ENCODE measurements at places on chromosomes 2 and 18.

GRCh38 chr2:233044974-233045605 lies 12.6 kb downstream of the NEU2 start:
- no peak for DNase-seq

DNA sequence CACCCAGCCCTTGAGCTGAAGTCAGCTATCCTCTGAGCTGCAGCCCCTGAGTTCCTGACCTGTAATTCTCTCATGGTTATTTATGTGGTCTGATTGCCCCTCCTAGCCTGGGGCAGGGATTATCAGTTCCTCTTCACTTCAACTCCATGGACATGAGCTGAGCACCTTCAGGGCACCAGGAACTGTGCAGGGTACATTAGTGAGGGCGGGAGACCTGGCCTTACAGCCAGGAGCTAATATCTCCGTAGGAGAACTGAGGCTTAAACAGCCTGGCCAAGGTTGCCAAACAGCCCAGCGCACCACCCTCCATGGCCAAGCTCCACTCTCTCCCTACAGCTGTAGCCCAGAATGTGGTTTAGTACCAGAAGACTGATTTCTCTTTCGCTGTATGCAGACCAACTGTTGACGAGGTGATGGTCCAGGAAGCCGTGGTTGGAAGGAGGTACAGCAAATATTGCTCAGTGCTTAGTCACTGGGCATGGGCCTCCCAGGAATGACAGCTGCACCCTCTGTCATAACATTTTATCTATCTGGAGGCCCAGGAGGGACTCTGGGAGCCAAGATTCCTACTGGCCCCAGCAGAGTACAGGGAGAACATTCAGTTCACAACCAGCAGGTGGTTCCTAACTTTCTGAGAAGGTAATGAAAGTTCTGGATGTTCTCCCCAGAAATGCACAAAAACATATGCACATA lies 228.7 kb upstream of the SIX2 start:
- peak; percentile 84 for DNase-seq

DNA sequence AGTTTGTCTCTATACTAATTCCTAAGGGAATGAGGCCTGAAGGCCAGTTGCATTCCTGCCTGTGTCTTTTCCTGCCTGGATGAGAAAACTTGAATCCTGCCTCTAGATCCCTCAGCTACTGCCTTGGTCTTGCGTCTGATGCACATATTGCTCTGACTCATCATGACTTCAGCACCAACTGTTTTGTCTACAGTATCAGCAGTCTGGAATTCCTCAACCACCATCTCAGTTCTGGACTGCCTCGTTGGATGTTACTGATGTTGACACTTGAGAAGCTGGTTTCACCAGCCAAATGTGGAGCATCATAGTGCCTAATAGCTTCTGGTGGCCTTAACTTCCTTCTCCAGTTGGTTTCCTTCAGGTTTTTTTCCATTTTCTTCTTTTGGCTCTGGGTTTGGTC lies 211.0 kb downstream of the CTNNA2 start:
- peak; percentile 26 for DNase-seq

DNA sequence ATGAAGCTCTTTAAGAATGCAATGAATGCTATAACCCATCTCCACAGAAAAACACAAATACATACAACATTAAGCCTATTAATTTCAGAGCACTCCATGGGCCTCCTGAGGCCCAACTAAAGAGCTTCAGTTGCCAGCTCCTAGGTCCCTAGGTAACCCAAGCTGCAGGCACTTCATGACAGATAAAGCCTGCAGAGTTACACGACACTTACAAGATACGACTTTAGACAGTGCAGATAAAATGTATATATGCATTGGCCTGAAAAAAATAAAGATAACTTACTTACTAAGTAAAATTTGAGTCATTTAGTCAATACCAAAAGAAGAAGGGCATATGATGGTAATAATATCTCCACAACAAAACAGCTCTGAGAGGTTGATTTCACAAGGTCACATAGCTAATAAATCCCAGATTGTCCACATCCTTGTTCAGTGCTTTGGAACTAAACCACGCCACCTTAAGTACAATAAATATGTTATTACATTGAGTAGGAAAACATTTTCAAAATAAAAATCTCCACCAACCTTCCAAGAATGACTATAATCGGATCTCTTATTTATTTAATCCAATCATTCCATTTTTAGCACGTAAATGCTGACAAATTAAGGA lies 3.4 kb downstream of the MAP4K3 start:
- DNase-seq = no peak

DNA sequence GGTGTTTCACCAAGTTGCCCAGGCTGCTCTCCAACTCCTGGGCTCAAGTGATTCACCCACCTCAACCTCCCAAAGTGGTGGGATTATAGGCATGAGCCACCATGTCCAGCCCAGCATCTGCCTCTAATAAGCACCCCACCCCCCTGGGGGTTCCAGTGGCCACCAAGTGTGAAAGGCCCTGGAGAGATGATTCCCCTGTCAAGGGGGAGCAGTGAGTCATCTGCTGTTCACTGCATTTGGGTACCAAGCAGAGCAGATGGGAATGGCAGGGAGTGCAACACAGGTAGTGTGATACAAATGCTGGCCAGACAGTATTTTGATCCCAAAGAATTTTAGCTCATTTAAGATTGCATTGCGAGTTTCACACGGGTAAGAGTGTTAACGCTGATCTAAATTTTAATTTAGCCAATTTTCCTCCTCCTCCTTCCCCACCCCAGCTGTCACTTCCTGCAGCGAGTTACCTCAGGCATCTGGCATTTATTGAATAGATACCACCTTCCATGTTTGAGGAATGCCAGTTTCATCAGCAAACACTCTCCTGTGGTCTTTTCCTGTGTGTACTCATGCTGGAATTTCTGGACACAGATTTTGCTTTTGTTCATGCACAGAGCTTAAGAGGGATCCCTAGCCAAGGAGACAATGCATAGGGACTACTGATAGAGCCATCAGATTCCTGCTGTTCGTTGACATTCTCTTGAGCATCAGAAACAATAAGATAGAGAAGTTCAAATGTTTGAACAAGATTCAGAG lies 32.4 kb upstream of the NCK2 start:
- DNase-seq = no peak

GRCh38 chr2:37418956-37419355 lies 74.5 kb downstream of the QPCT start:
- DNase-seq = no peak

DNA sequence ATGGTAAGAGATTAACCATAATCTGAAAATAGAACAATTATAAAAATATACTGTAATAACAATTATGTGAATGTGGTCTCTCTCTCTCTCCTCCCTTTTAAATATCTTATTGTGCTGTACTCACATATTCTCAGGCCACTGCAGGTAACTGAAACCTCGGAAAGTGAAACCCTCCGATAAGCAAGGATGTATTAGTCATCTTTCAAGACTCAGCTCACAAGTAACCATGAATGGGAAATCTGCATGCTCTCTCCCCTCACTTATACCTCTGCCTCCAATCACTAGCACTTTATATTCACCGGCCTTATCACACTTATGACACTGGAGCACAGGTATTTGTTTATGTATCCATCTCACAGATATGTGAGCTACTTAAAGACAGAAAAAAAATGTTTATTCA lies 139.7 kb downstream of the LRP2 start:
- no peak for DNase-seq

GRCh38 chr2:73109431-73110167 lies 3.1 kb downstream of the RAB11FIP5 start:
- no peak for DNase-seq

DNA sequence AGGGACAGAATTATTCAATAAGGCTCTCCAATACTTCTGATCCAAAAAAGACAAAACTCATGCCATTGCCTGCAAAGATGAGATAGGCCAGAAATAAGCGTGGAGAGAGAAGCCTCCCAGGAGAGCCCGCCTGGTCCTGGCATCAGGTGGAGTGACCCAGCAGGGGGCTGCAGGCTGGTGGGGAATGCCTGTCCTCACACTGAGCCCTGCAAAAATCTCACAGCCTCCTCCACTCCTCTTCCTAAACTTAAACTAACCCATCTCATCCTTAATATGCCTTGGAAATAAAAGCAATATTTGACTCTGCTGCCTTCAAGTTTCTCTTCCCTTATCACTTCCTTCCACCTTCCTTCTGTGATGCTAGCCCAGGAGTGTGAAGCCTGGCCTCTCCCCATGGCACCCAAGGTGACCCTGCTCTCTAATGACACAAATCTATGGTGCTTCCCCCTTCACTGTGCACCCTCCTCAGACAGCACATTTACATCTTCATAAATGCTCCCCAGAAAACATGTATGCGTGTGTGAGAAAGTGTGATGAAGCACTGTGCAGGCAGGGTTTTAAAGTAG lies 218.4 kb downstream of the ANAPC1 start:
- no peak for DNase-seq

GRCh38 chr2:203594541-203594940 lies 59.4 kb upstream of the RAPH1 start:
- no peak for DNase-seq

DNA sequence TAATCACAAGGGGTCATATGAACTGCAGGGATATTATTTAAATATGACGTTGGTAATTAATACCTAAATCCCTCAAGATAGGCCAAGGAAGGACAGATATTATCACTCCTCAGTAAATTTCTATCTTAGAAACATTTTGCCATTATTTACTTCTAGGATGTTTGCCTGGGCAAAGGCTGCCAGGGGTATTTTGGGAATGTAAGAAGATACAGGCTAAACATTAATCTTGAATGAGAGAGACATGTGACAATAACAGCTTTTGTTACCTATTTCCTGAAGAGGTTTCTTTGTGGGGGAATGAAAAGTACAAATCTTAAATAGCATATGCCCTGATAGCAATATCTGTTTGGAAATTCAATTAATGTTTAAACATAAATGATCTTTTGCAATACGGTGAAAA lies 756 bp upstream of the CCDC195 start:
- DNase-seq = no peak

GRCh38 chr2:170420961-170421687 lies 243.2 kb downstream of the MYO3B start:
- DNase-seq = no peak

- no peak for DNase-seq
These were observed 38.5 kb downstream of the NPC1 start for GRCh38 chr18:23547846-23548245.

DNA sequence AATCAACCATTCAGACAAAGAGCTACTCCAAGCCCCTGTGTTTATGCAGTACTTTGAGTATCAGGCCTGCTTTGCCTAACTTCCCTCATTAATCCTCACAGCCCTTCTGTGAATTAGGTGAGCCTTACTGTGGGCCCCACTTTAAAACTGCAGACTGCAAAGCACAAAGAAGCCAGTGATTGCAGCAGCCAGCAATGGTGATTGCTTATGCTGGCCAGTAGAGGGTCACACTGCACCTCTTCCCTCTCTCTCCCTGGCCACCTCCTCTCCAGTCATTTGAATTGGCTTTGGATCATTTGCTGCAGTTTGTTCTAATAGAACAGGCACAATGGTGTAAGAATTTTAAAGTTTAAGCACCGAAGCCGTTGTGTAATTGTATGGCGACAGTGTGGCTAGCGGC lies 229.9 kb downstream of the AGPS start:
- DNase-seq = no peak

DNA sequence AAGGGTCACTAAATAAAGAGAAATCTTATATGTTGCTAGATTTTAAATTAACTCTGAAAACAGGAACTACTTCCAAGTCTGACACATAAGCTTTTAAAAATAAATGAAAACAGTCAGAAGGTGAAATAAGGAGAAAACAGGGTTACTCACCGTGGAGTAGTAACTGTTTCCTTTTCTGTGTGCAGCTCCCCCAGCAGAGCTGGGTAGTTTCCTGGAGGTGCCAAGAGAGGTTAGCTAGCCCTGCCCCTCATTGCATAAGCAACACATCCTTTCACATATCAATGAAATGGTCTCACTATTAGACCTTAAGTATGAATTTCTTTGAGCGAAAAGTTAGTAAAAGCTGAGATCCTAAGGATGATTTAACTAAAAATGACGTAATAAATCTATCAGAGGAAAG lies 54.0 kb upstream of the GPR75 start:
- DNase-seq = peak; percentile 2

GRCh38 chr18:35386600-35387100 lies 9.5 kb upstream of the ZNF396 start:
- peak; percentile 34 for DNase-seq

DNA sequence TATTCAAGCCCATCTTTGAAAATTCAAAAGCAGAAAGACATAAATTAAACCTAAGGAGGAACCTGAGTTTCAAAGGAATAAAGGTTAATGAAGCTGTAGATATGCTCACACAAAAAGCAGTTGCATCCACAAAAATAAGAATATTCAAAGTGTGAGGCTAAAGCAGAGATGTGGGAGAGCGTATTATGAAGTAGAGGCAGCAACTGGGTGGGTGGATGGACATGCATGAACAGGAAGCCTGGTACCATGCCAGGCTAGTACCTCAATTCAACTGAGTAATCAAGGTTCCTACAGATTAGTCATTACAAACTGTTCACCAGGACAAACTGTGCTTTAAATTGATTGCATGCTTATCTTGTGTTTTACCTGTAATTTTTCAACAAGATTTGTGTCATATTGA lies 330.0 kb upstream of the PKDCC start:
- no peak for DNase-seq

GRCh38 chr18:615773-616172 lies 19.0 kb downstream of the CLUL1 start:
- DNase-seq = no peak

GRCh38 chr2:26035090-26035743 lies 1.3 kb downstream of the RAB10 start:
- DNase-seq = no peak

DNA sequence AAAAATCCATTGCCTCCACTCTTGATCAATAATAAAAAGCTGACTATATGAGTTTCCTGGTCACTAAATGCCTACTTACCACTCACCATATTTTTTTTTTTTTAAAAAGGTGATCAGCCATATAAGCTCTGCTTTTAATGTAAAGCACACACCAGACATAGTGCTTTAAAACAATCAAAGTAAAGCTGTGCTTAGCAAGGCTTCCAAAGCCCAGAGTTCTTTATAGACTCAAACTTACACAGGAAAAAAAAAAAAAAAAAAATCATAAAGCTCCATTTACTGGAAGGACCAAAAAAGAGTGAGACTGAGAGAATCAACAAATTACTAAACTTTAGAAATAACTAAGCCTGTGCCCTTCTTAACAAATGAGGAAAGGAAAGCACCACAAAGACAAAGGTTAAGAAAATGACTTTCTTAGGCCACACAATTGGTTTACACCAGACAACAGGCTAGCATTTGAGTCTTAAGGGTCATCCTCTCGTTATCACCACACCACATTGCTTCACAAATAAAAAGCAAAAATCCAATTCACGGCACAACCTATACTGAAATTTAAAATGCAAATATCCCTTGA lies 11.2 kb downstream of the ACVR1 start:
- DNase-seq = no peak

- peak; percentile 33 for DNase-seq
These were observed 591 bp downstream of the ASXL2 start for GRCh38 chr2:25877431-25878360.

- no peak for DNase-seq
These were observed 1.2 kb downstream of the CFLAR start for GRCh38 chr2:201116959-201117734.

GRCh38 chr2:216572582-216573578 lies 60.3 kb upstream of the IGFBP2 start:
- DNase-seq = no peak

DNA sequence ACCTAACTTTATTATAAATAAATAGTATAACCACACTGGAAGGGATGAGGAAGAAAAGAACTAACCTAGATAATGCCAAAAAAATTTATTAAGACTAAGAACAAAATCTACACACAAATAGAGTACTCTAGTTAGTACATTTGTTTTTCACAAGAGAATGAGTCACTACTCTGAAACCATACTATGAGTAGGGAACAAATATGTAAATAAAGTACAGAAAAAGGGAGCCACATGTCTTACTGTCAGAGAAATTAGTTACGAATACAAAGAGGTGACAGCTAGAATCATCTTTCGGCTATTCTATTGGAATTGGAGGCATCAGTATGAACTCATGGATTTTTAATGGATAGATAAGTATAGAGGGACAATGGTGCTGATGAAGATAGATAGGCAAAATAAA lies 150.5 kb downstream of the COPS8 start:
- no peak for DNase-seq

All from H54 (cell line).